Left lobe of liver (tissue), 2 donors: ENCODE measurements at places on chromosomes 2 and 18.
A peak's percentile ranks its signal among the peaks of the same experiment; 100 is the strongest.

- DNase-seq, result no peak
Observed at GRCh38 chr18:21489919-21490495, 110.5 kb downstream of the ESCO1 start.

DNA sequence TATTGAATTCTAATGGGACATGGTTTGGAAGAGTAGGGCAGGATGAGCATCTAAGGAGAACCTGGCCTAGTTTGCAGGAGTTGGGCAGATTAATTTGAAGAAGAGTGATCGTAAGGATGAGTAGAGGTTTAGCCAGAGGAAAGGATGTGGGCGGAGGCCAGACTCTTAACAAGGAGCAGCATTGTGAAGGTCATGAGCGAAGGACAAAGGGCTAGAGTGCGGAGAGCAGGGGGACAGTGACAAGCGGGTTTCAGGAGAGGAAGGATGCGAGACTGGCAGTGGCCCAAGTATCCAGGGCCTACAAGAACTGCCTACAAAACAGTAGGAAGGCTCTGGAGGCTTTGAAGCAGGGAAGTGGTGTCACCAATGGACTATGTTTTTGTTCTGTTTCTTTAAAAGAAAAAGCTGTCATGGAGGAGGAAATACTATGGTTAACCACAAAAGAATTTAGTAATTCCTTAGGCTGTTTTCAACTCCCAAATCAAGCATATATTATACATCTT is 20.1 kb downstream of the SLC66A3 start:
- no peak for DNase-seq

DNA sequence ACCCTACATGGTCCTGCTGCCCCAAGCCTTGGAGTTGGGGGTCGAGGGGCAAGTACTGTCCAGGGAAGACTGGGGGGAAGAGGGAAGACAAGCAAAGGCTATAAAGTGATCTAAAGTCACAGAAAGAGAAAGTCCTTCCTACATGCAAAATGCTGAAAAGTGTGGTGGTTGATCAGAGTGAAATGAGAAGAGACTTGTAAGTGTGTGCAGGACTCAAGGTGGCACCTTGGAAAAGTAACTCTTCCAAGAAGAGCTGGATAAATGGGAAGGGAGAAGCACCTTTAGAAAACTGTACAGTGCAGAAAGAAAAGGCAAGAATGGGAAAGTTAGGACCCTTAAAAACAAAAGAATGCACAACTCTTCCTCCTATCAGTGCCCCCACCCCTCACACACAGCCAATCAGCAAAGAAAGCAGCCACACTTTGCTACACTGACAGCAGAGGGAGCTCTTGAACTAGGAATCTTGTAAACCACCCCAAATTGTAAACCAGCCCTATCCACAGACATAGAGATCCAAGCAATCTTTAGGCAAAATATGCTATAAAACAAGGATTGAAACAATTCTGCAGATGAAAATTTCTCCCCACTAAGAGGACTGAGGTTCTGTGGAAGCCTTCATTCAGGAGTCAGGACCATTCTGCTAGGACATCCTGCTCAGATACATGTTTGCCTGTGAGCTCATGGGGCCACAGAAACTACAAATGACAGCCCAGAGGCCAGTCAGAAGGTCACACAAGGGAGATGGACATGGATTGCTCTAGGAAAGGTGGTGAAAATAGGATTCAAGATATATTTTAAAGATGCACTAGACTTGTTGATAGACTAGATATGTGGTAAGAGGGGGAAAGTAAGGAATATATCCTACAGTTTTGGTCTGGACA is 146.4 kb downstream of the FTCDNL1 start:
- DNase-seq, result peak; percentile 52

- DNase-seq, result no peak
Observed at GRCh38 chr2:113198048-113198789, 24.4 kb downstream of the PSD4 start.
